Skin of body (tissue), 3 donors: ENCODE measurements at places on chromosomes 6 and 20.
A peak's percentile ranks its signal among the peaks of the same experiment; 100 is the strongest.

GRCh38 chr6:100088009-100088408 is 94.0 kb upstream of the MCHR2 start:
- DNase-seq = no peak

- DNase-seq = peak; percentile 35
Observed at GRCh38 chr6:28657769-28658465, 132.2 kb downstream of the GPX5 start.

GRCh38 chr6:79602859-79603258 is 28.3 kb upstream of the SH3BGRL2 start:
- DNase-seq = no peak

DNA sequence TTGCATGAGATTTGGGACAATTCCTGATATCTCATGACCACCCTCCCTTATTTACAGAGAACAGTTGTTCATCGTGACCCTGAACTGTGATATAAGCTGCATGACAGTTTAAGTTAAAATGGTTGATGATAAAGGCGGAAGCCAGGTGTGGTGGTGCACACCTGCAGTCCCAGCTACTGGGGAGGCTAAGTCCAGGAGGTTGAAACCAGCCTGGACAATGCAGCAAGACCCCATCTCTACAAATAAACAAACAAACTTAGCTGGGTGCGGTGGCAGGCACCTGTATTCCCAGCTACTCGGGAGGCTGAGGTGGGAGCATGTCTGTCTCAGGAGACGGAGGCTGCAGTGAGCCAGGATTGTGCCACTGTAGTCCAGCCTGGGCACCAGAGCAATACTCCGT is 24.1 kb downstream of the COL20A1 start:
- DNase-seq = no peak

DNA sequence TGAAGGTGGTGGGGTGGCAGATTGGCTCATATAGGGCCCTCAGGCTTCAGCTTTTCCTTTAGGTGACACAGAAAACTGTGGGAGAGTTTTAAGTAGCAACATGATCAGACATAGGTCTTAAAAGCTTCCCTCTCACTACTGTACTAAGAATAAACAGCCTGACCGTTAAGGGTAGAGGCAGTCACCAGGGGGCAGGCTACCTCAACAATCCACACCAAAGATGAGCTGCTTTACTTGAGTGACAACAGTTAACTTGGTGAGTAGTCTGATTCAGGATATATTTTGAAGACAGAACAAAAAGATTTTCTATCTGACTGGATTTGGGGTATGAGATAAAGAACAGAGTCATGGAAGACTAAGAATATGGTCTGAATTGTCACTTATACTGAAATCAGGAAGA is 193.1 kb upstream of the SHLD1 start:
- DNase-seq = no peak

GRCh38 chr20:671252-672030 is 4.2 kb downstream of the SCRT2 start:
- no peak for DNase-seq
